ENCODE measurements at places on chromosomes 1 and 21. TPM values are rescaled to one million over a fixed set of nuclear protein-coding genes. Genes with fewer than 3 reads are reported as not detected.

GRCh38 chr1:204171751-204172178, 5.6 kb upstream of the REN start:
- no peak for DNase-seq

GRCh38 chr1:92784021-92784638, 778 bp downstream of the EVI5 start:
- peak; percentile 53 for DNase-seq

- DNase-seq = no peak
Observed at GRCh38 chr1:13812456-13813397, 112.7 kb downstream of the PRDM2 start.

DNA sequence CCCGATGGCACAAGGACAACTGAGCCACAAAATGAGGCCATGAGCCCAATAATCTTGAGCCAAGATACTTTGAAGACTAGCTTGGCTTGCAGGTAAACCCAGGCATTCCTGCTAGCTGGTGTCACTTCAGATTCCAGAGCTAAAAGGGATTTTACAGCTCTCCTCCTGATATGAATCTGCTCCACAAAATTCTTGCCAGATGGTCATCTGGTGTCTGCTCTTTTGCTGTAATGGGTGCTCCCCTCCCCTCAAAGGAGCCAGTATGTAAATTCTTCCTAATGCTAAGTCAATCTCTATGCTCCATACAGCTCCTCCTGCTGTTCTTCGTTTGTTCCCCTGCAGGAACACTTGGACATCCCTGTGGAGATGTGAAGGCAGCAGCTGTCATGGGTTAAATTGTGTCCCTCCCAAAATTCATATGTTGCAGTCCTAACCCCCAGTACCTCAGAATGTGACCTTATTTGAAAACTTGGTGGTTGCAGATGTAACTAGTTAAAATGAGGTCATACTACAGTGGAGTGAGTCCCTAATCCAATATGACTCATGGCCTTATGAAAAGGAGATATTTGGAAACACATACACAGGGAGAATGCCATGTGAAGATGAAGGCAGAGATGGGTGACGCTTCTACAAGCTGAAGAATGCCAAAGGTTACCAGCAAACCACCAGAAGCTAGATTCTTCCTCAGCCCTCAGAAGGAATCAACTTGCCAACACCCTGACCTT, 180.6 kb upstream of the PALMD start:
- DNase-seq = no peak

DNA sequence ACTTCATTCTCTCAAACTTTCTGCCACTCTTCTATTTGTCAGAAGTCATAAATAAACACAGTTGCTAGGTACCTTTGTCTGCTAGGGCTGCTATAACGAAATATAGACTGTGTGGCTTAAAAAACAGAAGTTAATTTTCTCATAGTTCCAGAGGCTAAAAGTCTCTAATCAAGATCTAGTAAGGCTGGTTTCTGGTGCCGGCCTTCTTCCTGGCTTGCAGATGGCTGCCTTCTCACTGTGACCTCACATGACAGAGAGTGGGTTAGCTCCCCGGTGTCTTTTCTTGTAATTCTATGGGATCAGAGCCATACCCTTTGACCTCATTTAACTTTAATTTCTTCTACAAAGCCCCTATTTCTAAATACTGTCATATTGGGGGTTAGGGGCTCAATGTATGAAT, 5.9 kb downstream of the PDC start:
- no peak for DNase-seq

The PPP1R8 gene
- 48.6 TPM for polyA plus RNA-seq

DNA sequence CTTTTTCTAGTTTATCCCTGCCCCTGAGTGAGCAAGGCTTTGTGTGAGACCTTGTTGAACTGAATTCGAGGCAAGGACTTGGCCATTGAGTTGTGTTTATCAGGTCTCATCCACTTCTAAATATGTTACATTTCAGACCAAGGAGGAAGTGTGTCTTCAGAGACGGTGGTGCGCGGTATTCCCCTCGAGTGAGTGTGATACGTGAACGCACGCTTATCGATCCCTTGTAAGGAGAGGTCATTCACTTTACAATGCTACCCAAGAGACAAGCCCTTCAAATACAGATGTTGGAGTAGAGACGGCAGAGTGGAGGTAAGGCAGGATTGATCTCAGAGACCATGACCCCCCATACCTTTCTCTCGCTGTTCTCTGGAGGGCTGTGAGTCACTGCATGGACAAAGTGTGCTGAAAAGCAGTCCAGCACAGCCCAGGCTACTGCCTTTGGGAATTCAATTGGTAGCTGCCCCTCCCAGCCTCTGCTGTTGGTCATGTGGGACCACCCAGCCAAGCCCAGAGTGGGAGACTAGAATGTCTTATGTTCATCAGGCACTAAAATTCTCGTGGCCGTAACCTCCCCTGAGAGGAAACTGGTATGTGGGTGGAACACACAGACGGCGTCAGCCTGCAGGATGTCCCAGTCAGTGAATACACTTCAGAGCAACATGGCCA, 16.3 kb upstream of the MTARC1 start:
- DNase-seq = no peak

The FCRL5 gene
- polyA plus RNA-seq = 0.06 TPM

DNA sequence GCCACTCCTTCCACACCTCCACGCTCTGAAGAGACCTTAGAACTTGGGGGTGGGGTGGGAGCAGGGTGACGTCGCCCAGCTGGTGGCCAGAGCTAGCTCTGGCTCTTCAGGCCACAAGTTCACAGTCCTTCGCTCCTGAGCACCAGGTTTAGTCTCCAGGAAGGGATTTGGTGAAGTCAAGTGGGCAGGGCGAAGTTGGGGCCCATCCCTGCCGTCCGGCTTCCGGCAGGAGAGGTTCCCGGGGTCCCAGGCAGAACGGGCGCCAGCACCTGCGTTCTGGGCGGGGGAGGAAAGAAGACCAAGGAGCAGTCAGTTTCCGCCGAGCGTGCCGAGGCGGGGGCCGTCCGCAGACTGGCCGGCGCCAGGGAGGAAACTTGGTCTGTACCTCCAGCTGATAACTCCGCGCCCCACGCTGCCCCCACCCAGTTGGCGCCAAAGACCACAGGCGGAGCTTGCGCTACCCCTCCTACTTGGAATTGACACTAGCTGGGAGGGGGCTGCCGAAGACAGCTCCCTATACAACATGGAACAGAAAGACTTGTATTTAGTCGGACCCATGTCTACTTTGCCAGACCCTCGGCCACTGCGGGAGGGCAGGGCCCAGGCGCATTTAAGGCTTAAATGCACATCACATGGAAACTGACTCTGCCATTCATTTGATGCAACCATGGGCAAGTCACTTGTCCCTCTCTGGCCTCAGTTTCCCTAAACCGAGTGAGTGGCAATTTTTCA, 995 bp downstream of the ID3 start:
- no peak for DNase-seq

GRCh38 chr1:15296585-15297321, 49.7 kb downstream of the FHAD1 start:
- DNase-seq = no peak

DNA sequence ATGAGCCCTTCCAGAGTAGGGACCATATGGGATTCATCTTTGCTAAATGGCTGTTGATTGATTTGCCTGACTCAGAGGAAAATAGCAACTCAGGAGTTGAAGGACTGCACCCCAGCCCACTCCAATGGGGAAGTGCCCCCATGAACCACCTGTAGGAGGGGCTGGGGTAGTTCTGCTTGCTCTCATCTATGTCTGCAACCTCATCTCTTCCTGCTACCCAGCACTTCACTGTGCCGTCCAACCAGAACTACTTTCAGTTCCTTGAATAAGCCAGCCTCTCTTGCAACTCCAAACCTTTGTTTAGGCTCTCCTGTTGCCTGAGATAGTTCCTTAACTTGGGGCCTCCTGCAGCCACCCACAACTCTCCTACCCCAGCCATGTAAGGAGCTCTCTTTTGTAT, 26.6 kb downstream of the BEND5 start:
- no peak for DNase-seq

DNA sequence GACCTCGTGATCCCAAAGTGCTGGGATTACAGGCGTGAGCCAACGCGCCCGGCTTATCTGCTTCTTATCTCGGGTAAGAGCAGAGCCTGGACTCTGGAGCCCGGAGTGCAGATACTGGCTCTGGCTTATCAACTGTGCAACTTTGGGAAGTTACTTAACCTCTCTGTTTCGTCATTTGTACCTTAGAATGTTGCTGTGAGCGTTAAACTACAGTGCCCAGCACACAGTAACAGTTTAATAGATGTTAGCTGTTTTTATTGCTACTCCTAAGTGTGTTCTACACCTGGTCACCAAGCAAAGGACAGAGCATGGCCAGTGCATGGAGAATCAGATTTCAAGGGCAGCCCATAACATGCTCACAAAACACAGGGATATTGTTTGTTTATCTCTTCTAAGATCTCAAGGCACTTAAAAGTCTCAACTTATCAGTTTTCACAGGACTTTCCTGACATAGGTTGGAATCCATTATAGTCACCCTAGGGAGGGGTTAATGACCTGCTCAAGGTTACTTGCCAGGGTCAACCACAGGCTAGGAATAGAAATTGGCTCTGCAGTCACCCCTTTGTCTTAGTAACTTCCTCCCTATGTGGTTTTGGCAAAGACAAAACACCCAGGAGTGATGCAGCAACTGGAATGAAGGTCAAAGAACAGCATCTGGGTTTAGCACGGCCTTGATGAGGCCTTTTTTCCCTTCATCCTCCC, 22.5 kb upstream of the SRP9 start:
- DNase-seq = no peak

- no peak for DNase-seq
Observed at GRCh38 chr1:53378061-53378460, 50.2 kb upstream of the LRP8 start.

The LHX8 gene
- not detected for polyA plus RNA-seq

The F13B gene
- not detected for polyA plus RNA-seq

DNA sequence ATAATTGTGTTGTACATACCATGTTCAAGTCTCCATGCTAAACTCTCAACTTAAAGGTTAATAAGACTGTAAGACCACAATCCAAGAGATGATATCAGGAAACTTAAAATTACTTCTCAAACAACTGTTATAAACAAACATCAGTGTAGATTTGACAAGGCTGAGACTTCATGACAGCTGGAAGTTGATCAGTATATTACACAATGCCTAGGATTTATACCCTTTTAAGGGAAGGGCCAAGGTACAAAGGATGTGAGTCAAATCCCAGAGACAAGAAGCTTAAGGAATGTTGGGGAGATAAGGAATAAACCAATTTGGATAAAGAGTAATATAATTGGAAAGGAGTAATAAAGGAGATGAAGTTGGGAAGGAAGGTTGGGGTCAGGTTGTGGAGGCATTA, 98.8 kb downstream of the LBR start:
- no peak for DNase-seq

Data from right lung (tissue), 10 donors.